ENCODE measurements at places on chromosomes 13 and 19.

DNA sequence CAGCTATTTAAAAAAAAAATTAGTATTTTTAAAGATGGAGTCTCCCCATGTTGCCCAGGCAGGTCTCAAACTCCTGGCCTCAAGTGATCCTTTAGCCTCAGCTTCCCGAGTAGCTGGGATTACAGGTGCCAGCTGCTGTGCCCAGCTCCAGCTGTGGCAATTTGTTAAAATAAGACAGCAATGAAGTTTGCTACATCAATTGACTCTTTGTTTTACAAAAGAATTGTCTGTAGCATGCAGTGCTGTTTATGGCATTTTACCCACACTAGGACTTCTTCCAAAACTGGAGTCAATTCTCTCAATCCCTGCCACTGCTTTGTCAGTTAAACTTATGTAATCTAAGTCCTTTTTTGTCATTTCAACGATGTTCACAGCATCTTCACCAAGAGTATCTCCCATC, 49.3 kb downstream of the NDFIP2 start:
- no peak for DNase-seq

DNA sequence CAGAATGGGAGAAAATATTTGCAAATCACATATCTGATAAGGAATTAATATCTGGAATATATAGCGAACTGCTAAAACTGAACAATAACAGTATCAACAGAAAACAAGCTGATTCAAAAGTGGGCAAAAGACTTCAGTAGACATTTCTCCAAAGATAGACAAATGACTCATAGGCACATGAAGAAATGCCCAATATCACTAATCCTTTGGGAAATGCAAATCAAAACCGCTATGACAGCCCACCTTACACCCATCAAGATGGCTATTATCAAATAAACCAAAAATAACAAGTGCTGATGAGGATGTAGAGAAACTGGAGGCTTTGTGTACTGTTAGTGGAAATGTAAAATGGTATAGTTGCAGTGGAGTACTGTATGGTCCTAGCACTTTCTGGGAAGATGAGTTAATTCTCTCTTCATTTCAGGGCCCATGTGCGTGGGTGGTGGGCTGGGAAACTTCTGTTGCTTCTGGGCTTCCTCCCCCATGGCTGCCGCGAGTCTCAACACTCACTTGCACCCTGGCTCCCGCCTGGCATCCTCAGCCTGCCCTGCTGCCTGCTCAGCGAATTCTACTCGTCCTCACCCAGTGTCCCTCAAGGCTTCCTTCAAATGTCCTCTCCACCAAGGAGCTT, 12.4 kb upstream of the GJA3 start:
- DNase-seq = no peak

GRCh38 chr19:14558370-14559066, 13.3 kb downstream of the NDUFB7 start:
- DNase-seq = no peak

- no peak for DNase-seq
Measured at GRCh38 chr19:14479975-14480699, 5.0 kb upstream of the PTGER1 start.

DNA sequence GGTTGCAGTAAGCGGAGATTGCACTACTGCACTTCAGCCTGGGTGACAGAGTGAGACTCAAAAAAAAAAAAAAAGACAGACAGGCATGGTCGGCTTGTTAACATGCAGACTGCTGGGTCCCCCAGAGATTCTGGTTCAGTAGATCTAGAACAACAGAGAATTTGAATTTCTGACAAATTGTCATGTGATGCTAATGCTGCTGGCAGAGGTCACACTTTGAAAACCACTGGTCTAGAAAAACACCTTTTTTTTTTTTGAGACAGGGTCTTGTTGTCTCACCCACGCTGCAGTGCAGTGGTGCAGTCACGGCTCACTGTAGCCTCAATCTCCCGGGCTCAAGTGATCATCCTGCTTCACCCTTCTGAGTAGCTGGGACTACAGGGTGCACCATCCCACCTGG, 7.7 kb upstream of the LRFN3 start:
- no peak for DNase-seq
